ENCODE measurements at places on chromosomes 1 and 21.

GRCh38 chr1:83077411-83077810 lies 921.5 kb downstream of the TTLL7 start:
- DNase-seq = no peak

- DNase-seq = no peak
These were observed 7.5 kb upstream of the USH2A start for GRCh38 chr1:216430744-216431143.

DNA sequence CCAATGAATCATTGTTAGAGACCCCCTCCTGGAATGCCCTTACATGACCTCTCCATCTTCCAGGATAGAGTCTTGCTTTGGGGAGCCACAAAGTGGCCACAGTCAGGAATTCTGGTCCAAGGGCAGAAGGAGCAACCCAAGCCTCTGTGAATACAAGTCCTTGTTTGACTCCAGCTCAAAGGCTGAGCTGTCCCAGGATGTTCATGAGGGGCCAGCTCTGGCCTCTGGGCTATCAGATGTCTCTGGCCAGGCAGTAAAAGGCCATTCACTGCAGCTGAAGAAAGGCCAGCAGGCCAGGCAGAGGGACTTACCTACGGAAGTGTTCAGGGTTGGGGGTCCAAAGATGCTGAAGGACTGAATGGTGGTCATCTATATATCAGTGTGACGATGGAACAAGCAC lies 98.3 kb upstream of the IPO9 start:
- no peak for DNase-seq

DNA sequence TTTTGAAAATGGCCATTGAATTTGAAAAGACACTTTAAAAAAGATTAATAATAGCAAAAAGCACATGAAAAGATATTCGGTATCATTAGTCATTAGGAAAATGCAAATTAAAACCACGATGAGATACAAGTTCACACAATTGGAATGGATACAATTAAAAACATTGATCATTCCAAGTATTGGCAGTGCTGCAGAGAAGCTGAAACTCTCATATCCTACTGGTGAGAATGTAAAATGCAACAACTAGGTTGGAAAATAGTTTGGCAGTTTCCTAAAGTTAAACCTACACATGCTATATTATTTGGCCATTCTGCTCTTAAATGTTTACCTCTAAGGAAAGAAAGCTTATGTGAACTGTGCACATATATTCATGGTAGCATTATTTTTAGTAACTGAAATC lies 838.7 kb upstream of the PRMT6 start:
- DNase-seq = no peak

DNA sequence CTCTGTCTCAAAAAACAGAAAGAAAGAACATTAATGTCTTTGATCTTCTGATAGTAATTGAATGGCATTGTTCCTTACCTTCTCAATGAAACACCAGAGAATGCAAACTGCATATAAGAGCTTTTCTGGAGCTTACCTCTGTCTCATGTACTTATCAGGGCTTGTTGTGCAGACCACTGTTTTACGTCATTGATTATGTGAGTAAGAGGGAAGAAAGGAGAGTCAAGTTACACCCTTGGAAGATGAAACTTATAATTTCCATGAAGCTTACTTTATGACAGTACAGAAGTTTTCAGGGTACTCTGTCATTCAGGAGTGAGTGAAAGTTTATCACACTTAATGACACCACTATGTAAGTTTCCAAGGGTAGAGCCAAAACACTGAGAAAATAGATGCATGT lies 49.0 kb upstream of the MAB21L3 start:
- DNase-seq = no peak

DNA sequence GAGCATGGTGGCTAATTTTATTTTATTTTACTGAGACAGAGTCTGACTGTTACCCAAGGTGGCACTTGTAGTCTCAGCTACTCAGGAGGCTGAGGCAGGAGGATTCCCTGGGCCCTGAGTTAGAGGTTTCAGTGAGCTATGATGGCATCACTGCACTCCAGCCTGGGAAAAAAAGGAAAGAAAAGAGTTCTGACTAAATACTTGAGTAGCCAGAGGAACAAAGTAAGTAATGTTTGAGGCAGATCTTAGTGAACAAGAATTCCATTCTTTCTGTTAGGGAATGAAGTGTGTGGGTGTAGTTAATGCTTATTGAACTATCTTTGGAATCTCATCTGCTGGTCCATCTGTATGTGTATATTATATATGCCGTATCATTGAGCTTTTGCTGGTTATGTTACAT lies 13.1 kb upstream of the EVI5 start:
- no peak for DNase-seq

GRCh38 chr1:193479187-193479586 lies 292.8 kb upstream of the B3GALT2 start:
- DNase-seq = no peak

DNA sequence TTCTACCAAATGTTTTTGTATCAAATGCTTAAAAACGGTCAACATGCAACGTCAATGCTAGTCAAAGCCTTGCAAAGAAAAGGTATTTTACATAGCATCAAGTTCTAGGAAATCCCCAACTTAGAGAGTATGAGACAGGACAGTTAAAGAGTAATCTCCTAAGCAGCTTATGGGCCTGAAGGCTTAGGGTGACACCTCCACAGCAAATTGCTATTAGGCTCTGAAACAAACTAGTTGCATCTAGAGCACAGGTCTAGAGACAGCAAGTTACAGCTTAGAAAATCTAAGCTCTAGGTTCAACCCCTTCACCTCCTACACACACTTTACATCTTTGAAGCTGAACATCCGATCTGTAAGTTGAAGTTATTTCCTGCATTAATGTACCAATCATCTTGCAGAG lies 13.7 kb downstream of the PABPC4 start:
- DNase-seq = no peak

DNA sequence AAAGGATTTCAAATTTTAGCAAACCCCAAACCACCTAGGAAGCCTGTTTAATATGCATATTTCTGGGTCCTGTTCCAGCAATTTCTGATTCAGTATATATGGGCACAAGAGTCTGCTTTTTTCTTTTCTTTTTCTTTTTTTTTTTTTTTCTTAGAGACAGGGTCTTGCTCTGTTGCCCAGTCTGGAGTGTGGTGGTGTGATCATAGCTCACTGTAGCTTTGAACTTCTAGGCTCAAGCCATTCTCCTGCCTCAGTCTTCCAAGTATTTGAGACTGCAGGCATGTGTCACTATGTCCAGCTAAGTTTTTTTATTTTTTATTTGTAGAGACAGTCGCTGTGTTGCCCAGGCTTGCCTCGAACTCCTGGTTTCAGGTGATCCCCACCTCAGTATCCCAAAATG lies 34.8 kb downstream of the CCDC18 start:
- DNase-seq = no peak

GRCh38 chr1:233364695-233365539 lies 37.4 kb downstream of the MAP3K21 start:
- DNase-seq = no peak

DNA sequence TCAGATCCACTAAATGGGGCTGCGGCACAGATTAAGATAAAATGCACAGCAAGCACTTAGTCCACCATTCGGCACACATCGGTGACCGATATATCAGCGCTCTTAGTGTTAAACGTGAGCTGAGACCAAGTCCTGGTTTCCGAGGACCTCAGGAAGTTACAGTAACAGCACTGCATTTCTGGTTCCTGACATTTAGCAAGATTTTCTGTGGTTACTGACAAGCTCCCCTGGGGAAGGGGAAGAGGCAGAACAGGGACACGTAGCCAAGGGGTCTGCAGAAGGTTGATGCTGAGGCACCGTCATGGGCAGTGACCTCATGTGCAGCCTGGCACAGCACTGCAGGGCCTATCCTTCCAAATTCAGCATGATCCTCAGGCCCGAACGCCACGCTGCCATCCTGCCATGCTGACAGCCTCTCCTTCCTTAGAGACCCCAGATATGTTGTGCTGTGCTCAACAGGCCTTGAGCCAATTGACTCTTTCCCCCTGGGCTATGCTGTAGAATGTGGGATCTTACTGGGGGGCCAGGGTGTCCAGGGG lies 13.4 kb upstream of the PEF1 start:
- DNase-seq = no peak

GRCh38 chr21:41481191-41481590 lies 26.8 kb downstream of the TMPRSS2 start:
- DNase-seq = no peak

- DNase-seq = no peak
These were observed 216.9 kb upstream of the SAMSN1 start for GRCh38 chr21:14762734-14763694.

- DNase-seq = no peak
These were observed 726 bp downstream of the TMEM54 start for GRCh38 chr1:32900371-32900955.

DNA sequence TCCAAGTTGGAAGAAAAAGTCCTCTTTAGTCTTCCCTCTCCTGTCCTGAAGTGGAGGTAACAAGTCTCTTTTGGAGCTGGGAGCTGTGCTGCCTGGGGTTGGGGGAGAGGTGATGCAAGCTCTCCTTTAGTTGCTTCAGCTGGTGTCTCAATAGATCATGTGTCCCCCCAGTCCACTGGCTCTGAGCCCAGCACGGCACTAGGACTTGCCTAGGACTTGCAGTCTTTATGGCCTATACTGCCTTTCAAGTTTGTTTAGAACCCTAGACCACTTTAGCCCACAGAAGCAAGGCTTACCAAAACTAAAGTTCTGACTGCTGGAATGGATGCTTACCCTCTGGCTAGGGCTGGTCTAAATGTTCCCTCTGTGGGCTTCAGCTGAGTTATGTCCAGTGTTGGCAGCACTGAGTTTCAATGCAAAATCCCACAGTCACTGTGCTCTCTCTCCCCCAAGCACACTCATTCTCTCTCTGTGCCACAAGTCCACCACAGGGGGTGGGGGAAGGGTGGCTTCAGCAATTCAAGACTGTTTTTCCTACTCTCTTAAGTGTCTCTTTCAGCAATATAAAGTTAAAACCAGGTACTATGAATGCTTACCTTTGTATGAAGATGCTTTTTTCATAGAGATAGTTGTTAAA lies 185.0 kb downstream of the DNAH14 start:
- no peak for DNase-seq

- no peak for DNase-seq
These were observed 30.2 kb upstream of the RGS7 start for GRCh38 chr1:241387216-241387615.

GRCh38 chr1:213135572-213135971 lies 84.5 kb downstream of the RPS6KC1 start:
- DNase-seq = no peak

GRCh38 chr1:9705337-9706093 lies 54.0 kb downstream of the PIK3CD start:
- no peak for DNase-seq

DNA sequence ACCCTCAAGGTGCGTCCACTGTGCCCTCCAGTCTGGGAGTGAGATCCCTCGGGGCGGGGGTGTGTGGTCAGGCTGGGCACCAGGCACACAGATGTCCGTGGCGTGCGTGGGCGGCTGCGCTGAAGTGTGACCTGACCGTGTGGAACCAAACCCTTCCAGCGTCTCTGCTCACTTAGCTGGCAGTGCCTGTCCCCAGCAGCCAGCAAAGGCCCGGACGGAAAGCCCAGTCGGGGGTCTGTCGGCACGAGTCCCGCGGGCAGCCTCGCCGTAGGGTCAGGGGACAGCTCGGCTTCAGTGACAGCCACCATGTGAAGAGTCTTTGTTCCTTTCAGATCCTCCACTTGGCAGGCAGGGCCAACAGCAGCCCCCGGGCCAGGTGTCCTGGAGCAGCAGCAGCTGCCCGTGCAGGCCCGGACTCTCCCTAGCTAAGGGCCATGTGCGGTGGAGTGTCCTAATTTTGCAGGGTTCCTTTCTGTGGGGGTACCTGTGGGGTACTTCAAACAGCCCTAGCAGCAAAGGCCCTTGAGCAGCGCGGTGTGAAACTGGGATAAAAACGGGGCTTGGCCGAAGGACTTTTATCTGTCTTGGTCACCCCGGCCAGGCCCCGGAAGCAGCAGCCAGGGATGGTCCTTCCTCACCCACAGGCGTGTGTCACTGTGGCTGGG lies 11.6 kb downstream of the TTLL10 start:
- DNase-seq = peak; percentile 54

DNA sequence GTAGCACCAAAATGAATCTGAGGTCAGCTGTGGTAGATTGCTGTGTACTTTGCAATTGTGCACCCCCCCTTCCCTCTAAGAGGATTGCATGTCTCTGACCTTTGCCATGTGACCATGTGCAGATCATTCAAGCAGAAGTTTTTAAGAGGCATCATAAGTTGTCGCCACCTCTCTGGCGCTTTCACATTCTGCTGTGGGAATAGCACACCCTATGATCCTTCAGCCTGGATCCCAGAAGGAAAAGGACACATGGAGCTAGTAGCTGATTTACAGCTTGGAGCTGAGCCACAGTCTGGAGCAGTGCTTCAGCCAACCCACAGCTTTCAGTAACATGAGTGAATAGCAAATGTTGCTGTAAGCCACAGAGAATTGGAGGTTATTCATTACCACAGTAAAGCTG lies 158.5 kb downstream of the TSEN15 start:
- no peak for DNase-seq

GRCh38 chr1:12255913-12256312 lies 26.1 kb downstream of the VPS13D start:
- DNase-seq = no peak

- no peak for DNase-seq
These were observed 22.0 kb downstream of the KIAA0319L start for GRCh38 chr1:35535243-35535642.

DNA sequence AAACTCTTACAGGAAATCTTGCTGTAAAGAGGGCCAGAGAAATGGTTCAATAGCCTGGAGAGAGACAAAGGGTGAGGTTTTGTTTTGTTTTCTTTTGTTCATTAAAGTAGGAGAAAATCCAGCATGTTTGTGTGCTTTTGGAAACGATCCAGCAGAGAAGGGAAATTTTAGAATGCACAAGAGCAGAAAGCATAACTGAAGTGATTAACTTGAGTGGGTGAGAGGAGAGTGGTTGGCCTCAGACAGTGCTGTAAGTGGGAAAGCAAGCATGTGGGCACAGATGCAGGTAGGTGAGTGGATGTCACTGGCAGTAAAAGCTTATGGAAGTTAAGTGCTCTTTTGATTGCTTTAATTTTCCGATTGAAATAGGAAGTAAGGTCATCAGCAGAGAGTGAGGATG lies 50.2 kb downstream of the EEIG2 start:
- DNase-seq = no peak

DNA sequence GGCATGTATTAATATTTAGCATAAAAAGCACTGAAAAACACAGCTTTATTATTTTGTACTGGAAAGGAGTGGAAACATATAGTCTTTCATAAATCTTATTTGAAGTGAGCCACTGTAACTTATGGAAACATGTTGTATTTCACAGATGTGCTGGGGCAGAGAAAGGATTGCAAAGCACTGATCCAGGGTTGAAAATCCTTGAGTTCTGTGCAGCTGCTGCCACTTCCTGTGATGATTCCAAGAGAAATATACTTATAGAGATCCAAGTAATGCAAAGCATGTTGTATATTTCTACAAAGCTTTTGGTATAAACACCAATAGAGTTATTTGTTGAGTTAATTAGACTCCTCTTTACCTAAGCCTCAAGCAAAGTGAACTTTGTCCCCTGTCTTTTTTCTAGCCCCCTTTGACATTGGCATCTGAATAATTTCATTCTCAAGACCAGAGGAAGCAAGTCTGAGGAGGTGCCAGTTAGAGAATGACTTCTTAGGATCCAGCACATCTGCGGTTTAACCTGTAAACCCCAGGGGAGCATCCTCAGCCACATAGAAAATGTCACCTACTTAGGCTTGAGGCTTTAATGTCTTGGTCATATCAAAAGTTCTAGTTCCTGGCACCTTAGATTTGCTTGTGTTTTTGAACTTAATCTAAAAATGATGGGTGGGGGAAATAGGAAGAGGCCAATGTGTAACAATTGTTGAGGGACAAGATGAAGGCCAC lies 173.3 kb downstream of the FASLG start:
- DNase-seq = no peak
